Mucosa of descending colon (tissue), 3 donors: ENCODE measurements at places on chromosomes 11 and 22. TPM values are rescaled to one million over a fixed set of nuclear protein-coding genes. Genes with fewer than 3 reads are reported as not detected.

Gene BACE1-AS
- 7.4 TPM for total RNA-seq

- no peak for DNase-seq
These were observed 94.4 kb downstream of the SLC1A2 start for GRCh38 chr11:35324981-35325380.

- DNase-seq, result no peak
These were observed 77.5 kb upstream of the PHOX2A start for GRCh38 chr11:72321381-72321996.

Gene ANO1
- total RNA-seq, result 26.6 TPM

DNA sequence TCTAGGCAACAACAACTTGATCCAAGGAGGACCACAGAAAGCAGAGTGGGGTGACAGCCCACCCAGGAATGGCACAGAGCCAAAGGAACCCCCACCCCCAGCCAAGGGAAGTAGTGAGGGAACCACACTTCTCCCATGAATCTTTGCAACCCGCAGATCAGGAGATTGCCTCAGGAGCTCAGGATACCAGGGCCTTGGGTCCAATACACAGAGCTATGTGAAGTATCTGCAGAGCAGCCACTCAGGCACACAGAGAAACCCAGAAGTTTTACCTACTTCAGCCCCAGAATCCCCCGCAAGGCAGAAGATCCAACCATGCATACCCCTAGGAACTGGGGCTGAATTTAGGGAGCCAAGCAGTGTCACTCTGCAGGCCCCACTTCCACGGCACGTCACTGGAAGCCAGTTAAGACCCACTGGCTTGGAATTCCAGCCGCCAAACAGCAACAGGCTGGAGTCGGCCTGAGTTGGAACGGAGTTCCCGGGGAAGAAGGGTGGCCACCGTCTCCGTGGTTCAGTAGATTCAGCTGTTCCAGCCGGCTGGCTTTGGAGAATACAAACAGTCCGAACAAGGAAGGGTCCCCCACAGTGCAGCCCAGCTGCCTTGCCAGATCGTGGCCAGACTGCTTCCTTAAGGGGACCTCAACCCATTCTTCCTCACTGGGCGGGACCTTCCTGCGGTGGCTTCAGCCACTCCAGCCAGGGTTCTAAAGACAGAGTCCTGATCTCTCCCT, 174.1 kb downstream of the TTC28 start:
- DNase-seq, result no peak
